Posterior vena cava (tissue), 2 donors: ENCODE measurements at places on chromosomes 16 and 17.
A peak's percentile ranks its signal among the peaks of the same experiment; 100 is the strongest.

GRCh38 chr17:27379888-27380533 lies 76.2 kb upstream of the KSR1 start:
- DNase-seq: peak; percentile 90

DNA sequence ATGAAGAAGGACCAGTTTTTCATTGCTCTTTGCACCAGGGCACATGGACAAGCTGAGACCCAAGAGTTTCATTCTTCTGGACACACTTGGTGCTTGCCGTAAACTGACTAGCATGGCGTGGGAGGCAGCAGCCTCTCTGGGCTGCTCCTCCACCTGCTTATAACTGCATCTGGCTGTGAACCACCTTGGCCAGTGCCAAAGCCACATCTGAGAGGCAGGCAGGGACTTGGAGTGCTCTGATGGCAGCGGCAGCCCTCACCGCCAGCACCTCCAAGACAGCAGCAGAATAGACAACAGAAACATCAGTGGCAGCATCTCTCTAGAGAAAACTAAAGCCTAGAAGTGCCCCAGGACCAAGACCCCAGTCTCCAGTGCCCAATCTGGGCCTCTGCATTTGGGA lies 4.7 kb downstream of the KRT37 start:
- no peak for DNase-seq

DNA sequence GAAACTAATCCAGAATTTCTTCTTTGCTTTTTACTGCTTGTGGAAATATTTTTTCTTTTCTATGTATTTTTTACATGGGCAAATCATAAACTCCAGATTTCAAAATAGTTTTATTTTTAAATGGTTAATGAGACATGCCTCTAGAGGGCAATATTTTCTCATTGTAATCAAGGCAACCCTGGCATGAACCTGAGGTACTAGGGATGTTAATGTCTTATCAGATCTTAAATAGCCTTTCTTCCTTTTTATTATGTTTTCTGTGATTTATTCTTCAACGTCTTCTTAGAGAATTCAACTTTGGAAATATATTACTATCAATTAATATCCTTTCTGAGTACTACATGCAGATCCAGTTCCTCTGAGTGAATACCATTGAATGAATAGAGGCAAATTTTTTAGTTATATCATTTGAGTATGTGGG lies 324.7 kb downstream of the BCAS3 start:
- no peak for DNase-seq

DNA sequence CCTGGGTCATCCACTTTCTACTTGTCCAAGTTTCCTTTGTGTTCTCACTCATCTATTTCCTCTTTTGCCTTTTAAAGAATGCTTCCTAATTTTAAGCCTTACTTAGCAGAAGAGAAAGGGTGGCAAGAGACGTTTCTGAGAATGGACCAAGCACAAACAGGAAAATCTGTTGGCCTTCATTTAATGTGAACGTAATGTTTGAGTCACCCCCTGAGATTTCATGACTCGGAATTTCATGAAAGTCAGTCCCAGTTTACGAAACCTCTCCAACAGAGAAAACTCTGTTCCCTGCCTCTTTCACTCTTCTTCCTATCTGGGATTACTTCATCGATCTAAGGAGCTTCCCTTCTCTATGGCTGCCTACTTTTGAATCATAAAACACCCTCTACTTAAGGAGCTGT lies at the start of gene CD300E:
Gene CD300E (minus strand): TSS at position 46 of the 401 bp plus-strand sequence. CDS start 117 bp downstream, outside the sequence.
- DNase-seq: no peak

DNA sequence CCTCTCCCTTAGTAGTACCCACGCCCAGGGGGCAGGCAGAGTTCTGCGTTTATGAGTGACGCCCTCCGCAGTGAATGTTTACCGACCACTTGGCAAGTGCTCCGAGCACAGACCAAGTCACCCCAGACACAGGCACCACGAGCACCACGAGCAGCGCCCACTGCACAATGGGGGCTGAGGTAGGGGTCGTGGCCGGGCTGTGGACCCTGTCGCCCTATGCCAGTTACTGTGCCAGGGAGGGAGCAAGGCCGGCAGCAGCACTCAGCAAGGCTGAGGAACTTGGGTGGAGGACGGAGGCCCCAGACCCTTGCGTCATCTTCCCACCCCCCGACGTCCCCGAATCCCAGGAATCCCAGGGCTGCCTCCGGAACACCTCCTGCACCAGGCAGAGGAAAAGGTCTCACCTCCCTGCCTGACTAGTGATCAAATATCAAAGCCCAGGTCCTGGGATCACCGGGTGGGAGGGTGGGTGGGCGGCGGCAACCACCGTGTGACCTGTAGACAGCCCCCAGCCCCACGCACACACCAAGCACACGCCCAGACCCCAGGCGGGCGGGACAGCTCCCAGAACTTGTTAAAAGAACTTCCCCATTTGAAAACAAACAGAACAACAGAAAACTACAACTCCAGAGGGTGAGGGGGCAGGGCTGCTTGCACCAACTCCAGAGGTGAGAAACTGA lies 5.4 kb downstream of the VASN start:
- DNase-seq: no peak

GRCh38 chr16:16095646-16096045 lies 127.6 kb downstream of the ABCC6 start:
- DNase-seq: no peak

- peak; percentile 67 for DNase-seq
Measured at GRCh38 chr17:50087912-50088405, 7.2 kb upstream of the PDK2 start.

DNA sequence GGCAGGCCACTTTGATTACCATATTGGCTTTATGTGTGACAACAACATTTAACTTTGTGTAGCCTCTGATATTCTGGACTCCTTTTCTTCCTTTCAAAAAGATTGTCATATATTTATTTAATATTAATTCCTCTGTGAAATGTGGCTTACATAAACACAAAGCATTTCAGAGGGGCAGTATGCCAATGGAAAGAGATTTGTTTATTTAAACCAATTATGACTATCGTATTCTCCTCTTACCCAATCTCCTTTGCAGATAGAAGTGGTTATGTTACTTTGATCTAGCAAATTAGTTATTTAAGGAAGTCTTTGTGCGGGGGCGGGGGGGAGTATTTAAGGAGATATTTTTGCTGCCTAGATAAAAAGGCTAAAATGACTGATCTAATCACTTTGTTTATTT lies 573.7 kb upstream of the KIF2B start:
- DNase-seq: no peak

- no peak for DNase-seq
Measured at GRCh38 chr16:56947604-56947995, 14.2 kb upstream of the CETP start.

DNA sequence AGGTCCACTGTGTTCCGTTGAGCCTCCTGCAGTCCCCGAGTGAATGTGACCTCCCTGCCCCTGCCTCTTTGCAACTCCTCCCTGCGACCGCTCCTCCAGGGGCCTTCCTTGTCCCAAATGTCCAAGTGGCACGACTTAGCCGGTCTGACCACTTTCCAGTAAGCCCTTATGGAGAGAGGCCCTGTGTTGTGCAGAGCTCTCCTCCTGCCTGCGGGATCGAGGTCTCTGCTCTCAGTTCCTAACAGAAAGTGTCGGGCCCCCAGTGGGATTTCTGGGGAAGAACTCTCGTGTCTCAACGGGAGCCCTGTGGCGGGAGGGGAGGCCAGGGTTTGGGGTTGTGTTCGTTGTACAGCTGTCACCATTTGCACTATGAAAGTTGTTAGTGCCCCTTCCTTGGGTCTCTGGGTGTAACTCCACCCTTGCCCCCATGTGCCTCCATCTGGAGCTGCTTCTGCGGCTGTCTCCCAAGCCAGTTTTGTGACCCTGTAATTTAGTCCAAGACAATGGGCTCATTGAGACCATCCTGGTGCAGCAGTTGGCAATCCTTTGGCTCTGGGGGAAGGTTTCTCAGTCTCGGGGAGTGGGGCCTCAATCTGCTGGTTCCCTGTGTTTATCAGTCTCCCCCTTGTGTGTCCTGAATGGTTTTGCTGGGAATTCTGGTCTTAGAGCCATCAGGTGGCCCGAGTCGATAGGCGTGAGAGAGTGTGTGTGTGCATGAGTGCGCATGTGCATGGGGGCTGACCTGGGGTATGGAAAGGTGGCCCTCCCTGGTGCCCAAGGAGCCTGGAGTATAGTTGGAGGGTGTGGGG lies 234.5 kb downstream of the SEC14L1 start:
- no peak for DNase-seq

GRCh38 chr17:45394091-45394490 lies 38.6 kb downstream of the ARHGAP27 start:
- no peak for DNase-seq

DNA sequence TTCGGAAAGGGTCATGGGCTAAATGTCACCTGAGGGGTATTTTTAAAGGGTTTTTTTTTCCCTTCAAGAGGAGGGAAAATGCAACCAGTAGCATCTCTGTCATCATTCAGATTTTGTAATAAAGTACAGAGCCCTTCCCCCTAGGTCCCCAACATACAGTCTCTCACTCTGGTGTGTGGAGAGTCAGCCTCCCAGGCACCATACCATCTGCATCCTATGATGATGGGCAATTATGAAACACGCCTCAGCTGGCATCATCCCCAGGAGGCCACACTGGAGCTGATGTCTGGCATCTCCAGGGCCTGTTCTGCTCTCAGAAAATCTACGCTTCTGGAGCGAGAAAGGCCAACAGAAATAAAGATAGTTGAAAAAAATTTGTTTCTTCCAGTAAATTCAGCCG lies 32.0 kb downstream of the TBX4 start:
- DNase-seq: no peak

DNA sequence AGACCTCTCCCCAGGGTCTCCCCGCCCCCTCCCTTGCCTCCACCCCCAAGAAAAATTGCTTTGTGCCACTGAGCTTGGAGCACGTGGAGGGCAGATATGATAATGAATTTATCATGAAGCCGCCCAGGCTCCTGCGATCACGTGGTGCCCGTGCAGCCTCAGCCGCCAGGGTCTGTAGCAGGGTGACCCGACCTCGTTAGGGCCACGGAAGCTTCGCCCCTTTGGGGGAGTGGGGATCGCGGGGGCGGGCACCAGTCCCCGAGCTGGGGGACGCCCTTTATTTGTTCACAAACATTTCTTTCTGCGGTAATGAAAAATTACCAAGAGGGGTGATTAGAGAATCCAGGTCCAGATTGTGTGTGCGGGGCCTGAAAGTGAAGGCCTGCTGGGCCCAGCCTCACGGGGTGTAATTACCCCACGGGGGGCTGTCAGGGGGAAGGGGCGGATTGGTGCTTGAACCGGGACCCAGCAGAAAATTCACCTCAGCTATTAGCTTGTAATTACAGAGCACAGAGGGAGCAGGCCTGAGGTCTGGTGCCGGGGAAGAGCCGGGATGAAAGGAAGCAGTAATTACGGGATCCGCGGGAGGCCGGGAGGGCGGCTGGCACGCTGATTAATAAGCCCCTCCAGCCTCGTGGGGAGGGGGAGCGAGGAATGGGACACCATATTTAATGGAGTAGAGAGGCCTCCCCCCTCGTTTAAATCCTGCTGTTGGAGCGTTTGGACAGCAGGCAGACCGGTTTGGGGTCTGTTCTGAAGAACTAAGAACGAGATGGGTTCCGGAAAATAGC lies 13.3 kb downstream of the GSE1 start:
- no peak for DNase-seq

DNA sequence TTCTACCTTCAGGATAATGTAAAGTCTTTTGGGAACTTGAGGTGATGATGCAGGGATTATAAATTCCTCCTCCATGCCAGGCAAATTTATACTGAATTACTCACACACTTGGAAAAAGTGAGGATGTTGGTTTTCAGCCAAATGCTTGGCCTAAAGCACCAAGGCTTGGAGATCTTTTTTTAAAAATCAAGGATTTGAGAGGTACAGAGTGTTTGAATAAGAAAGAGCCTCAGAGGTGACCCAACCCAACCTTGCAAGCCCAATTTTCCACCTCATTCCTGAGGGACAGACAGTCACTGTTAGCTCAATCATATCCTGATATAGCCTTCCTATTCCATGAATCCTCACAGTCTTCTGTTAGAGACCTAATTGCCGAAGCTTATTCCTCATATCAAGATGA lies 14.0 kb downstream of the GRIN2A start:
- DNase-seq: no peak

- peak; percentile 87 for DNase-seq
Measured at GRCh38 chr17:1227917-1228780, 42.1 kb upstream of the BHLHA9 start.

DNA sequence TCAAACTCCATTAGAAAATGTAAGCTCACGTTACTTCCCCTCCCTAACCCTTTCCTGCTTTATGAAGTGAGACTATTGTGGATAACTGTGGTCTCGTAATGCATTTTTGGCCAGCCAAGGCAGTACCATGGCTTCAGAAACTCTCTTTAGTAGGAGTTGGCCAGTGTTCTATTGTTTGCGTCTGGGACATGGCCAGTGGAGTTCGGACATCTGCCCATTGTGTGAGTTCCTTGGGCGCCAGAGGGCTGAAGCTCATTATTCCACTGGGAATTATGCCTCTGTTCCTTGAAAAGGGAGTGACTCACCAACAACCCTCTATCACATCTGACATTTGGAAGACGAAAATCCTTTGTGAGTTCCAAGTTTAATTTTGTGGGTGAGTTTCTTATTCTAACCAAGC lies 319.5 kb upstream of the SOX9 start:
- no peak for DNase-seq

GRCh38 chr16:84924331-84925091 lies 86.8 kb downstream of the ZDHHC7 start:
- DNase-seq: no peak

DNA sequence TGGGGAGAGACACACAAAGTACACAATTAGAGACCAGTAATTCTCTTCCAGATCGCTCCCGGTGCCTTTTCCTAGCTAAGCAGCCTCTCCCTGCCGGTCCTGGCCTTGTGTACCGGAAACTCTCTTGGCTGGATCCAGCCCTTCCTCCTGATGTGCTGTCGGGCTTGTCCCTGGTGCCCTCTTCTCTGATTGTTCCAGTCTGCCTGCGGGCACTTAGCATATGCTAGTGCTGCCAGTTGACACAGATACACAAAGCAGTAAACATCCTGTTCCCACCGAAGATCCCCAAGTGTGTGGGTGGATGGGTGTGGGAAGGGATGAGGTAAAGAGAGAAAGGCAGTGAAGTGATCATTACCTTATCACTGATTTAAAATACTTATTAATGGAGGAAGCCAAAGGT lies 9.7 kb downstream of the HS3ST3B1 start:
- no peak for DNase-seq

DNA sequence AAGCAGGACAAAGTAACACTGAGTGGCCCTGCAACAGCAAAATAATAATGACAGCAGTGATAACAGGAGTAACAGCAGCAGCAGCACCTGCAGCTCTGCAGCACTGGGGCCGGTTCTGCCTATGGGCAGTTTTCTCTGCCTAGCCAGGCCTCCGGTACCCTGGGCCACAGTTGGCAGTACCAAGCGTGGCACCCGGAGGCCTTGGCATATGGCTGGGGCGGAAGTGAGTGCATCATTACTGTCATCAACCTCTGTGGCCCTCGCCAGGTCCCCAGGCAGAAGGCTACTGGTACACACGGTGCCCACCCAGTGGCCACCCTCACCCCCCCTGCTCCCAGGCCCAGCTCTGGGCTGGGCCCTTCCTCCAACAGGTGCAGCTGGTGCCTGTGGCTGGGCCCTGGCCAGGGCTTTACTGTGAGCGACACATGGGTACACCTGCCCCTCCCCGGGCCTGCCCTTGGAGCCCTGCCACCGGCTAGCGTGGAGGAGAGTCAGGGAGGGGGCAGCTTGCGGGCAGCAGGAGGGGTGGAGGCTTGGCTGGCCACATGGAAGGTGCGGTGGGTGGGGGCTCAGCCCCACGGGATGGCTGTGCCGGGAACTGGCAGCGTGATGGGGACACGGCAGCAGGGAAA lies 3.0 kb downstream of the KCNJ12 start:
- no peak for DNase-seq
